ENCODE measurements at places on chromosomes 2 and 18. TPM values are rescaled to one million over a fixed set of nuclear protein-coding genes. Genes with fewer than 3 reads are reported as not detected.

SLC9A4 gene
- 0.84 TPM for total RNA-seq

IL36G gene
- not detected for total RNA-seq

GNAL gene
- 3.5 TPM for total RNA-seq

UGT1A6 gene
- 0.05 TPM for total RNA-seq

ZRANB3 gene
- 15.7 TPM for total RNA-seq

SPC25 gene
- total RNA-seq = 98.4 TPM
